Stimulated activated CD8-positive, alpha-beta memory T cell treated with anti-CD3 and anti-CD28 coated beads, Interleukin-2, amount 100 ng/mL, for 1 hour (primary cell): ENCODE measurements at places on chromosomes 11 and 22.

- no peak for DNase-seq
Measured at GRCh38 chr22:20116376-20116950, 559 bp downstream of the RANBP1 start.

DNA sequence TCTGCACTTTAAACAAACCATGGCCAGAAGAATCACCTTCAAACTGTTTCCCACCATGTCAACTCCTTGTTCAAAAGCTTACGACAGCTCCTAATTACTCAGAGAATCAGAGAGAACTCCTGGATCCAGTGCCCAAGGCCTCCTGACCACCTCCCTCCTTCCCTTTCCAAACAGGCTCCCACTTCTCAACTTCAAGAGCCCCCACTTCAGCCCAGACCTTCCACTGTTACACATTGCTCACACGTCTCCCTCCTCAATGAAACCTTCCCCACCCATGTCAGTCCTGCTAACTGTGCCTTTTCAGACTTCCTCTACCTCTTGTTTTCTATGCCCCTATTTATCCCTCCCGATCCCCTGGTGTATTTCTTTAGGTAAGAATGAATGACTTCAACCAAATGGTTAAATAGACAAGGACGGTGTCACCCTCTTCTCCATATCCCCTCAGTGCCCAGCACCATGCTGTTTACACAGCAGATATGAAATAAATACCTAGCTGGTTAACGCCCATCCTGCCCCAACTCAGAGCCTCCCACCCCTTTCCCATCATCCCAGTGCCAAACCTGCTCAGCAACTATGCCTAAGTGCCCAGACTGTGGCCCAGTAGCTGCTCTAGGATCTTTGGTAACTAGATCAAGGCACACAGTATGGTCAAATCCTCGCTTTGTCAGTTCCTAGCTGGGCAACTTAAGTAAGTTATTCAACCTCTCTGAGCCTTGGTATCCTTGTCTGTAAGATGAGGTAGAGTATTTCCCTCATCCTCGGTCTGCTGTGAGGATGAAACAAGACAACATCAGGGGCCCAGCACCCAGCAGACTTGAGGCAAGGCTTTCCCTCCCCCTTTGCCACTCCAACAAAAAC lies 36.8 kb downstream of the PLEKHA7 start:
- no peak for DNase-seq

DNA sequence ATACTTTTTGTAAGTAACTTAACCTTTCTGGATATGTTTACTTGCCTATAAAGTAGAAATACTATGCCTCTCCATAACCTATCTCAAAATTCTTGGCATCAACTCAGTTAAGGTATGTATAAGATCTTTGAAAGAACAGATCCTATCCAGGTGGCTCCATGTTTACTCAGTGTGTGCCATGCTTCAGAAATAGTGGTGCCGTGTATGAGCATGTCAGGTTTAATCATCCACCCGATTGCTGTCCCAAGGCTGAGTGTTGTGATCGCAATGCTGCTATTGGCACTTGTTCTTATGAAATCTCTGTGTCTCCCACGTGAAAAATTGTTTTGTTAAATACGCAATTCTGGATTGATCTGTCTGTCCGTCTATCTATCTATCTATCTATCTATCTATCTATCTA lies 85.9 kb upstream of the SNX19 start:
- DNase-seq = no peak

DNA sequence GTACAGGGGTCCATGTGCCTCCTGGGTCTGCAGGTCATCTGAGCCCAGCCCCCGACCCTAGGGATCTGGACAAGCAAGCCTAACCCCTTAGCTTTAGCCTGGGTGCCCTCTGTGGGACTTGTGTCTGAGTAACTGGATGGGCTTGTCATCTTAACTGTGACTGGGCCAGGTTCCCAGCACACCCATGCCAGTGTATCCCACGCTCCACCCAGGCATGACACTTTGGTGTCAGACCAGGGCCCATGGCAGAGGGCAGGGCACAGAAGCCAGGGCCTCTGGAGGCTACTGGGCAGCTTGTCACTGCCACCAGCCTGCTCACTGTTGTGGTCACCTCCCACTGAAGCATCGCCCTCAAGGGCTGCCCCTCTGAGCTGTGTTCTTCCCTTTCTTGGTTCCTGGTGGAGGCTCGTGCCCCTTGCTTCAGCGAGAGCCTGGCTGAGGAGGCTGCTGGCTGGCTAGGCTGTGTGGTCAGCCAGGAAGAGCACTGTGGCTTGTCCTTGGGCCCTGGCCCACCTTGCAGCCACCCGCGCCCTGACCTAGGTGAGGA lies 80.8 kb downstream of the ST3GAL4 start:
- no peak for DNase-seq

DNA sequence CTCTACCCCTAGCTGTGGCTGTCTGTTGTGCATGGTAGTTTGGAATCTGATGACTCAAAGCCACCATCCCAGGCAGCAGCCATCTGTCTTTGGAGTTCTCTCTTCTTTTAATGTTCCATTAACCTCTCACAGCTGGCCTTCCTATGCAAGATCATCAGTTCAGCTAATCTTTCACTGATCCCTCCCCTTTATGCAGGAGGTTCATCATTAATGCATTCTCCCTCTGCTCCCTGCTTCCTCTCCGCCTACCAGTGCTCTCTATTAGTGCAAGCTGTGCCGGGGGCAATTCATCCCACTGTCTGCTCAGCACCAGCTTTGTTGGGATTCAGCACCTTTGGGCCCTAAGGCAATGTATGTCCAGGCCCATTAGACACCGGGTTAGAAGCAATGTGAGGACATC lies 413.0 kb upstream of the LRRC4C start:
- no peak for DNase-seq

DNA sequence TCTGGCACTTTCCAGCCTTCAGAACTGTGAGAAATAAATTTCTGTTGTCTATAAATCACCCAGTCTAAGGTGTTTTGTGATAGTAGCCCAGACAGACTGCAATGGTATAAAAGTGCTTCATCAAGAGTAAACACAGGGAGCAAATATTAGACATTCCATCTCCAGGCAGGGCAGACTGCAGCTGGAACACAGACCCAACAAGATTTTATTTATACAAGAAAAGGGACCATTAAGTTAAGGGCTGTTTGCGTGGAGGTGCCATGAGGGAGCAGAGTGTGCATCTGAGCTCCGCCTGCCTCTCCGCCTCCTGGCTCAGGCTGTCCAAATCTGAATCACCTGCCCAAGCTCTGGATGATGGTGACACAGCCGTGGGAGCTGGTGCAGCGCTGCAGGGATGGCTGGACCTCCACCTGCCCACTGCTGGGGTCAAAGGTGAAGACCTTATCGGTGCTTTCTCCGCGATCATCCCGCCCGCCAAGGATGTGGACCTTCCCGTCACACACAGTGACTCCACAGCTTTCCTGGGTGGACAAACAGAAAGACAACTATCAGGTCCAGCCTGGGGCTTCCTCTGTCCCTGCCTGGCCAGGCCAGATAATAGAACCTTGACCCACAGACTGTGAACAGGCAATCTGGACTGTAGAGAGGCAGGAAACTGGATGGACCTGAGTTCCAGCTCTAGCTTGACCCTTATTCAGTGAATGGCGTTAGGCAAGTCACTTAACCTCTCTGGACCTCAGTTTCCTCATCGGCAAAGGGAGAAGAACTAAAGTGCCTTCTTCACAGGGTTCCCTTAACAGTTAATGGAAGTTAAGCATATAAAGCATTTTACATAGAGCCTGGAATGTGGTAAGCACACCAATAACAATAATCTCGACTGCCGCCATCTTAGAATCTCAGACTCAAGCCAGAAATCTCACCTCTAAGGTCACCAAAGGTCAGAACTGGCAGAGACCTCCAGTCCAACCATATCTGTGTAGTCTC lies 10.5 kb downstream of the KLHL35 start:
- no peak for DNase-seq

DNA sequence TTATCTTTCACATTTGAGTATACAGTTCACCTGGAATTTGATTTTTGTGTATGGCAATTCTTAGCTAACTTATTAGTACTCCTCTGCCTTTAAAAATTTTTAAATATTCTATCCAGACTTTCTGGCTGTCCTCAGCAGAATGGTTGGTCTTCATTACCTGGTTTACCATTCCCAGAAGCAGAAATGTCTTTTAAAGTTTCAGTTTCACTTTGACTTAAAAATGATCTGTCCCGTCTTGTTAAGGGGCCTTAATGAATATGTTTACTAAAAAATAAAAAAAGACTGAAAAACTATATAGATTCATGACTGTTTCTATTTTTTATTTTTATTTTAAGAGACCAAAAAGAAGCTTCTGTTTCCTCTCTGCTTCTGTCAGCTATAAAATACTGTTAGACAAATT lies 70.5 kb upstream of the TNRC6B start:
- DNase-seq = no peak

- DNase-seq = no peak
Measured at GRCh38 chr11:98967005-98967404, 53.7 kb upstream of the CNTN5 start.

DNA sequence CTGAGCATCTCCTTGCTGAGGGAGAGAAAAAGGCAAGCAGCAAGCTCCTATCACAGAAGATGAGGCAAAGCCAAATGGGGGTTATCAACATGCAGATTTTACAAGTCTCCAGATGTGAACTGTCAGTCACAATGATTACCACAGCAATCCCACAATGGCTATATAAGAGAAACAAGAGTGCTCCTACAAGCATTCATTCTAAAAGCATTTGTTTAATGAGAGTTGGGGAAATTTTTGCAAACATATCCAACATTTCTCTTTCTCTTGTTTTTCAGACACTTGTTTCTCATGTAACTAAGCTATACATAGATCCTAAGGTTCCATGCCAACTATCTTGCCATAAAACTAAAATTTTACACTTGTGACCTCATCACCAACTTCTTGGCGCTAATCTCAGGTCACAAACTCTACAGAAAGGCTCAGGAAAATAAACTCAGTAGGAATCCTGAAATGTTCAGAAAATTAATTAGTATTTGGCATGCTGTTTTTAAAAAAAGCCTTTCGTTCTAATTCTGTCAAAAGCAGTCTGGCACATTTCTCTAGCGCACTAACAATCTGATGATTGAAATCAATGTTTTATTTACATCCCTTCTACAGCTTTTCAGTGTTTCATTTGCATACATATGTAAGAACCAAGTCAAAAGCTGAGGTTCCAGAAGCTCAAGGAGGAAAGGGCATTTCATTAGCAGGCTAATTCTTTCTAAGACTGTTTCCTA lies 199.5 kb downstream of the TTC28 start:
- no peak for DNase-seq

DNA sequence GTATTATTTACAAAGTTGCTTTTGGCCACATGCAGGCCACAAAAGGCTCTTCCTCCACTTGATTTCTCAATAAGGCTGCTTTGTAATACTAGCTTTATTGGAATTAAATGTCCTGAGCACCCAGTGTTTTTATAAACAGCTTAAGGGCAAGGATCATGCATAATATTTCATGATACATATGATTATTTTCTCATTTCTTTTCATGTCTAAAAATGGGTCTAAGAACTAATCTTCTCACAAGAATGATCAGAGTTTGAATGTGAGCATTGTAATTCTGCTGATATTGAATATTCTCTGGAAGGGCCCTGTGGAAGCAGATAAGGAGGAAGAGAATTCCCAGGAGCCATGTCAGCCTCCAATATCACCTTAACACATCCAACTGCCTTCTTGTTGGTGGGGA lies at the start of gene OR52K2:
TSS of gene OR52K2 (plus strand) at position 301 of the 400 bp plus-strand sequence. CDS start at position 346, 45 bp downstream.
- no peak for DNase-seq

GRCh38 chr11:120298461-120298860 lies 26.6 kb upstream of the TLCD5 start:
- no peak for DNase-seq

GRCh38 chr11:117980720-117981119 lies 5.5 kb upstream of the IL10RA start:
- no peak for DNase-seq

- DNase-seq = no peak
Measured at GRCh38 chr11:1619449-1619848, 2.5 kb downstream of the KRTAP5-4 start.

DNA sequence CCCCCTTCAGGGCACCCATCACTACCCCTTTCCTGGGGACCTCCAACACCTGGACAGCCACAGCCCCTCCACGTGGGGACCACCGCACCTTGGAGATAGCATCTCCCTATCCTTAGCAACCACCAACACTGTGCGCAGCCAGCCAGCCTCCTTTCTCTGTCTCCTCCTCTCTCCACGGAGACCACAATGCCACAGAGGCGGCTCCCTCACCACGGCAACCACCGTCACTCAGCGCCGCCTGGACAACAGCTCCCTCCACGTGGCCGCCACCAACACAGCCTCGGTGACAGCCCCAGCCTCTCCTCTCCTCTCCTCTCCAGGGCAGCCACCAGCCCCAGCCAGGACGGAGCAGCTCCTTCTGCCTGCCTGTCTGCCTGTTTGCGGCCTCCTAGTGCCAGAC lies 10.5 kb downstream of the ELFN2 start:
- no peak for DNase-seq

GRCh38 chr11:83464160-83464944 lies 178.2 kb upstream of the CCDC90B start:
- no peak for DNase-seq

DNA sequence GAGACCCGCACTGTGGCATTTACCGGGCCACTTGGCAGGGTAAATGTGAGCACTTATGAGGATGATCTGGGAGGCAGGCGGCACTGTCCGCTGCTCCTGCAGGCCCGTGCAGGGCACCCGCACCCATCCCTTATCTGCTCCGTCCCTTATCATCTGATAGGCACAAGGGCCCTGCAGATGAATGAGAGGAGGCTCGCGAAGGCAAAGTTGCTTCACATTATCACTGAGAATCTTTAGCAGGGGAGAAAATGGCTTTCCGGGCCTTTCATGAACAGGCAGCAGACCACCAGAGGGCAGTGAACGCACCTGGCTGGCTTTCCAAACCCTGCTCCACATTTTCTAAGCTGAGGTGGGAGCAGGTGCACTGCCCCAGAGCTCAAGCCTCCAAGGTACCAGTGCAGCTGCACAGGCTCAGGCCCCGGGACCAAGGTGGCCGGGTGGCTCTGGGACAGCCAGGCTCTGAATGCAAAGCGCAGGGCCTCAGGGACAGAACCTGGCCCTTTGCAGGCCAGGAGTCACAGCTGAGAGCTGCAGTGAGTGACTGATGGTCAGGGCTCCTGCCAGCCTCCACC lies 165.6 kb downstream of the SHANK2 start:
- DNase-seq = no peak

DNA sequence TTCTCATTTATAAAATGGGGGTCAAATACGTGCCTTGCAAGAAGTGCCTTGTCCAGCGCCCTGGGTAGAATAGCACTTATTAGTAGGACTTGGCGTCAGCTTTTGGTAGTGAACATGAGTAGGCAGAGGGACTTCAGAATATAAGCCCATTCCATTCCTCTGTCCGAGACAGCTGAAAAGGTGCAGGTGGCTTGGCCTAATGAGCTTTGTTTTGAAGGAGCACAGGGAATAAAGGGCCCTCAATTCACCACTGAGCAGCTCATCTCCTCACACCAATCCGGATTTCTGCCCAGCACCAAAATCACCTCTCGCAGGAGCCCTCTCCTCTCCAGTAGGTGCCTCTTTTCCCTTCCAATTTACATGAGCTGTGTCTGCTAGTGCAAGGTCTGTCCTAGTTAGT lies 91.2 kb downstream of the DSCAML1 start:
- no peak for DNase-seq
